Hematopoietic multipotent progenitor cell treated with erythropoietin and hydrocortisone succinate and interleukin-3 and kit ligand, for 15 days (in vitro differentiated cells): ENCODE measurements at places on chromosomes 13 and 19.

- DNase-seq, result no peak
These were observed 619.0 kb downstream of the KCTD12 start for GRCh38 chr13:76267216-76267615.

DNA sequence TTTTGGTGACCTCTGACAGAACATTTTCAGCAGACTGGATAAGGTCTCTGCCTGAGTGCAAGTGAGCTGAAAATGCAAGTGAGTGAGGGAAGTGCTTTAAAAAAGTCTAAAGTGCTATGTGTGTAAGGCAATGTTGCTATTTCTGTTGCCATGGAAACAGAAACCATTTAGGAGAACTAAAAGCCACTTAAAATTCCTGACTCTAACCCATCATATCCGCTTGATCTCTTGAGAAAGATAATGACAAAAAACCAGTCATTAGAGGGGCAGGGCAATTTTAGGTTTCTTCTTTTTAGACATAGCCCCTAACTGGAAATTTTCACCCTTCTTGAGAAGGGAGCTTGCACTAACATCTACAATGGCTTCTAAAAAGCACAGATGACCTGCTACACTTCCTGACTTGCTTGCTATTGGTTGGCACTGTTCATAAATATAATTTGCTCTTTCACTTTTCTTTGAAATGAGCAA is at the start of gene CYSLTR2:
TSS of gene CYSLTR2 (plus strand) at position 458 of the 468 bp plus-strand sequence. CDS start 52,889 bp downstream, outside the sequence.
- DNase-seq, result peak; percentile 26

DNA sequence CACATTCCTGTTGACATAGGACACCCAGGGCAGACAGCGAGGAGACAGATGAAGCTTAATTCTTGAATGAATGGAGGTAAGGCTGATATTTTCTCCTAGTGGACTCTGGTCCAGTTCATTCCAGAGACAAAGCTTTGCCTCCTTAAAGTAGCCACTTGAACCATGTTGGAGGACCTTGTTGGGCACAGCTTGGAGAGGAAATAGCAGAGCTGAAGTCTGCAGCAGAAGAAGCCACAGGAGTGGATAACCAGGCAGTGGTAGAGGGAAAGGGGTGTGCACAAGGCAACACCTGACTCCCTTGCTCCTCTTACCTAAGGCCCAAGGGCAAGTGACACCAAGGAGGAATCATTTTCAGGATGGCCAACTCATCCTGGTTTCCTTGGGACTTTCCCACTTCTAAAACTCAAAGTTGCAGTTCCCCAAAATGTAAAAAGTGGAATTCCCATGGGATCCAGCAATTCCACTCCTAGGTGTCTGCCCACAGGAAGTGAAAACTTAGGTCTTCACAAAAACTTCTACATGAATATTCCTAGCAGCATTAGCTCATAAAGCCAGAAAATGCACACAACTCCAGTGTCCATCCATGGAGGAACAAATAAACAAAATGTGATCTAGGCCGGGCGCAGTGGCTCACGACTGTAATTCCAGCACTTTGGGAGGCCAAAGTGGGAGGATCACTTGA is 6.6 kb upstream of the RFX2 start:
- DNase-seq, result no peak

DNA sequence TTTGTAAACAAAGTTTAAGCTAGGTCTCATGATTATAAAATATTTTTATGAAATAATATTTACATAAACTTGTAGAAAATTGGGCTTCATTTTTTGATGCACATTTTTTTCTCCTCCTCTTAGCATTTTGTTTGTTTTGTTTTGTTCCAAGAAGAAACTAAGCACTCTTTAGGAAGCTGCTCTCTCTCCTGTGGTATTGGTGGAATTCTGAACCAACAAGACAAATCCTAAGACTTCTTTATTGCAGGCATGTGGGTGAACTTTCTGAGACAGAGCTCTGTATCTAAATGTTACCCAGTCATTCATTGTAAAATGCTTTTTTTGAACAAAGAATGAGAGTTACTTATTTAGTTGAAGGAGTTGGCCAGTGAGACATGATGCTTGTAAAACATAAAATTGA is 39.3 kb downstream of the LMO7 start:
- DNase-seq, result no peak
